ENCODE measurements at places on chromosomes 12 and 14.

DNA sequence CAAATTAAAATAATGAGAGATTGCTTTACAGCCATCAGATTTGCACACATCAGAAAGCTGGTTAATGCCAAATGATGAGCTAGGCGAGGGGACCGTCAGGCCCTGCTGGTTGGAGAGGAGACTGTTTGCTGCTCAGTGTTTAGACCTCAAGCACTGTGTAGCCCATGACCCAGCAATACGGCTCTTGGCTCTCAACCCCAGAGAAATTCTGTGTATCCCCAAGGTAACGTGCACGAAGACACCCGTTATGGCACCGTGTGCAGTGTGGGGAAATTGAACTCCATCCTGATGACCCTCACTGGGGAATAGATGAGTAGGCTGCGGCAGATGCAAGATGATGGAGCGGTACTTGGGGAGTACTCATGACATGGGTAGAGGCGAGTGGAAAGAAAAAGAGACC is 55.7 kb downstream of the EID3 start:
- no peak for DNase-seq

DNA sequence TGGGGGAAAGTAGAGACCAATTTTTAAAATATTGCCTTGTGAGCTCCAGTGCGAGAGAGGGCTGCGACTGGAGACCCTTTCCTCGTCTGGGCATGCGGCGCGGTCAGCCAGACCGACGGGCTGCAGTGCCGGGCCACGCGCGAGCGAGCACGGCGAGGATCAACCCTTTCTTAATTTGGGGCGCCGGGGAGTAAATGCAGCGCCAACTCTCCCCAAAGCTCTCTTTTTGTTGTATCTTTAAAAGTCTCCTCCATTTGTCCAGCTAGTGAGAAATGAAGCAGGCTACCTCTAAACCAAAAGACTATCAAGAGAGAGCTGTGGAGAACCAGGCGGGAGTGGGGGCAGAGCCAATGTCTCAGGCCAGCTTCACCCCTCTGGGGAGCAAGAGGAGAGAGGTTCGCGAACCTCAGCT is 1.4 kb downstream of the SIX1 start:
- no peak for DNase-seq

DNA sequence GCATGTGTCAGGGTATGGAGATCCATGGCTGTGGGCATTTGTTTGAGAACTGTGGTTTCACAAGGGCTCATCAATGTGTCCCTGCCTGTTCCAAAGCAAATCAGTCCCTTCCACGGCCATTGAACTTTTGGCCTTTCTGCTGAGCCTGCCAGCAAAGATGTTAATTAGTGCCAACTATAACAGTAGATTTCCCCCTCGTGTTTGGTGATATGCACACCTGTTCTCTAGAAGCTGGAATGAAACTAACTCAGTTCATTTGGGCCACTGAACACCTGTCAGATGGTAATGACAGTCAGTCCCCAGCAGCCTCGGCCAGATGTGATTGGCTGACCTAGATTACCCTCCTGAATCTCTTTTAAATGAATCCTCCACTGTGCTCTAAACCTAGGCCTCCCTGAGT is 43.2 kb downstream of the IRAK3 start:
- DNase-seq: no peak

DNA sequence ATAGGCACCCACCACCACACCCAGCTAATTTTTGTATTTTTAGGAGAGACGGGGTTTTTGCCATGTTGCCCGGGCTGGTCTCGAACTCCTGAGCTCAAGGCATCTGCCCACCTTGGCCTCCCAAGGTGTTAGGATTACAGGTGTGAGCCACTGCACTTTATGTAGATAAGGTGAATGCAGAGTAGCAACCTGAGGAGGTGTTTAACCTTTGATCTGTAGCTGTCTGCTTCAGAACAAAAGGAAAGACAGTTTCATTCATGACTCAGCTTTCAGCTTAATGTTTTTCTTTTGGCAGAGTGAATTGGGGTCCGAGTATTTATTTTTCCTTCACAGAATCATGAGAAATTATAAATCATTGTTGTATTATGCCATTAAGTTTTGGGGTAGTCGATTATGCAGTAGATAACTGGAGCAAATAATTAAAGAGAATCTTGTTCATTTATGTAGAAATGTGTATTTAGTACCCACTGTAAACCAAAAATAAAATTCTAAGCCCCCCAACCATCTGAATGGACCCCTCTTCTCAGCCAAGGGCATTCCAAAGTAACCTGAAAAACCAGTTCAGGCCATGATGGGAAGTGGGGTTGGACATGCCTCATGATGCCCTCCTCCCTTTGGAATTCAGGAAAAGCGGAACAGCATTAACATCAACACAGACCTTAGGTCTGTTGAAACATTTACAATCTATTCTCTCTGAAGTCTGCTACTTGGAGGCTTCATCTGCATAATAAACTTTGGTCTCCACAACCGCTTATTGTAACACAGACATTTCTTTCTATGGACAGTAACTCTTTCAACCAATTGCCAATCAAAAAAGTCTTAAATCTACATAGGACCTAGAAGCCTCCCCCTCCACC is 10.7 kb upstream of the STX2 start:
- no peak for DNase-seq

GRCh38 chr12:27572486-27573255 is 48.7 kb downstream of the PPFIBP1 start:
- peak; percentile 13 for DNase-seq

GRCh38 chr12:126747530-126748149 is 1519.3 kb upstream of the TMEM132C start:
- peak; percentile 11 for DNase-seq

GRCh38 chr14:95392841-95393240 is 73.1 kb upstream of the CLMN start:
- DNase-seq: no peak

DNA sequence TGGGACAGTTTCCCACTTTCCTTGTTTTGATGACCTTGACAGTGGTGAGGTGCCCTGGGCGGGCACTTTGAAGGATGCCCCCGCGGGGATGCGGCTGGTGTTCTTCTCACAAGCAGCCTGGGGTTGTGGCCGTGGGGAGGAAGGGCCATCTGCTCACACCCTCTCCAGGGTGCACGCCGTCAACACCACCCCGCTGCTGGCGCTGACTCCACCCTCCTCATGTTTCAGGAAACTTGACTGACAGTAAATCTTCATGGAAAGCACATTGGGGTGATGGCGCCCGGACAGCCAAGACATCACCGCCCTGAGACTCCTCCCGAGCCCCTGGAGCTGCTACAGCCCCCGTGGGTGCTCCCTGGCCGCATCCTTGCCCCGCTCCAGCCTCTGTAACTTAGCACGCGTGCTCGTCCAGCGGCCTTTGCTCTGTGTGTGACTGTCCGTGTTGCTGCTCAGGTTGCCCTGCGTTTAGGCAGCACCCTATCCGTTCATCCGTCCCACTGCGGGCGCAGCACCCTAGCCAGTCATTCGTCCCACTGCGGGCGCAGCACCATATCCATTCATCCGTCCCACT is 150.2 kb upstream of the C14orf180 start:
- no peak for DNase-seq

GRCh38 chr12:75455839-75456238 is 24.7 kb upstream of the GLIPR1 start:
- no peak for DNase-seq

- DNase-seq: peak; percentile 61
Measured at GRCh38 chr12:124321040-124321481, 26.2 kb downstream of the RFLNA start.

GRCh38 chr14:65239143-65239937 is 137.0 kb upstream of the MAX start:
- DNase-seq: peak; percentile 50

DNA sequence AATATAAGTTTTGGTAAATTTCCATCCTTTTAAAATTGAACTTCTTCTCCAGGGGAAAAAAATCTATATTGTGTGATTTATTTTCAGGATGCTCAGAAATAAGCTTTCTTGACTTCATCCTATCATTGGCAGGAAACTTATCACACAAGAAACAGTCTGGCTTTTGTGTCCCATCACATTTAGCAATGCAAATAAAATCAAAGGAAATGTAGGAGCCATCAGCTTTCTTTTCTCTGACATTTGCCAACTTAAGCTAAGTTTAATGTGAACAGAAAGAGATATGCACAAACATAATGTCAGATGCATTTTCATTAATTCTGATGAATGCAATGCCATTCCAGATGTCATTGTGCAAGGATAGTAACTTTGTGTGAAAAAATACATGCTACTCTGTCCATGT is 56.6 kb downstream of the LIN7A start:
- DNase-seq: no peak

GRCh38 chr14:55914771-55915170 is 203.4 kb upstream of the PELI2 start:
- DNase-seq: no peak

GRCh38 chr14:30243207-30243606 is 315.6 kb upstream of the PRKD1 start:
- DNase-seq: no peak

DNA sequence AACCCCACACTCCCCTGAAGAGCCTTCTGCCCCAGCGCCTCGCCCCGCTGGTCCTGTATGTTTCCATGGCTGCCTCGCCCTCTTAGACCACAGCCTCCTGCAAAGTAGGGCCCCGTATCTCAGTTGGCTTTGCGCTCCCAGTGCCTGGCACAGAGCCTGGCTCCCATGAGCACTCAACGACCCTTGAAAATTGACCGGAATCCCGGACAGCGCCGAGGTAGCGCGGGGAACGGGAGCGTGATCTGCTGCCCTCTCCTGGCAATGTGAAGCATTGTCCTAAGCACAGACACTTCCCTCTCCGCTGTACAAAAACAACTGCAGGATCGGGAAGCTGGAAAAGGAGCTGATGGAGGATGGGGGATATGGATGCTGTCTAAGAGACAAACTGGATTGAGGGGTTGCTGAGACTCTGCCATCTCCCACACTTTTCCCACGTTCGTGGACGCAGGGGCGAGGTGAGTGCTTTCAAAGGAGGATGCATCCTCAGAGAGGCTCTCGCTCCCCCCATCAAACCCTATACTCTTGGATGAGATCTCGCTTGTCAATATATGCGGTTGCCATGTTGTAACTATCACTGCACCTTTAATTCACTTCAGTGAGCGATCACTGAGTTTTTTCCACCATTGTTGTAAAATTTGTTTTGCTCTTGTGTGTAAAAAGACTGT is 10.7 kb upstream of the FKBP4 start:
- DNase-seq: peak; percentile 31

DNA sequence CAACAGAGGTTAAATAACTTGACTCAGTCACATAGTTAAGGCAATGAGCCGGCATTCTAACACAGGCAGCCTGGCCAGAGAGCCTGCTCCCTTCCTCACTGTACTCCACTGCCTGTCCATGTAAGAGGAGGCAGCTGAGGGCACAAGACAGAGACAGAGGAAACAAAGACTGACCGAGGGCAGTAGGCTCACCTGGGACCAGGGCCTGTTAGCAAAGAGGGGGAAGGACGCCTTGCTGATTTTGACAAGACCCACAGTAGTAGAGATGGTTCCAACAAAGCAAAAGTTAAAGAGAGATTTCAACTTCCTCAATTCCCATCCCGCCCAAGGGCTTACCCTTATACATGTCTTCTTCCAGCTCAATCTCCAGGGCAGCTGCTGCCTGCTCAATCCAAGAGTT is 26.5 kb downstream of the OTUB2 start:
- no peak for DNase-seq

DNA sequence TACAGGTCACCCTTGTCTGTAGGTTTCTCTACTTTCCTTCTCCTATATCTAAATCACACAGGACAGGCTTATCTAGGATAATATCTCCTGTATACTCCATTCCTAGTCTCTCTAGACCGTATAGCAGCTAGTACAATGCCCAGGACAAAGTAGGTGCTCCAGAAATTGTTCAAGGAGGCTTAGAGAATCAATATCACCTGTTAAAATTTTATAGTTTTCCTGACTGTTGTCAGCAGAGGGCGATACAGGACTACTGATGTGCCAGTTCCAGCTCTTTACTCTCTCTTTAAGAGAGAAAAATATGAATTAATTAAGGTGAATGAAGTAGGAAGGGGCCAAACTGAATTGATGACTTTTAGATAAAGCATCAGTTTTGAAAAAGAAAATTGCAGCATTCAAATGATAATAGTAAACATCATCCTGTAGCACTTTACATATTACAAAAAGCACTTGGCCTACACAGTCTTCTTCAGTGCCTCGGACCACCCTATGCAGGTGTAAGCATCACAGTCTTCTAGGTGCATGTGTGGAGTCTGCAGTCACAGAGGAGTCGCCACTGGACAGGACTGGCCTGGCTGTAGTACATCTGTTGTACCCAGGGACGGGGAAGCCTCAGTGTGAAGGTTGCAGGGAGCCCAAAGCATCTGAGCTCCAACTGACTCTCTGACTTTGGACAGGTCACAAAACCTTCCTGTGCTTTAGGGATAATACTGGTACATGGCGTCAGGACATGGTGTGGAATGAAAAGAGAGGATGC is 61.9 kb upstream of the MAX start:
- peak; percentile 60 for DNase-seq

GRCh38 chr14:57864659-57865058 is 1.2 kb downstream of the SLC35F4 start:
- no peak for DNase-seq

DNA sequence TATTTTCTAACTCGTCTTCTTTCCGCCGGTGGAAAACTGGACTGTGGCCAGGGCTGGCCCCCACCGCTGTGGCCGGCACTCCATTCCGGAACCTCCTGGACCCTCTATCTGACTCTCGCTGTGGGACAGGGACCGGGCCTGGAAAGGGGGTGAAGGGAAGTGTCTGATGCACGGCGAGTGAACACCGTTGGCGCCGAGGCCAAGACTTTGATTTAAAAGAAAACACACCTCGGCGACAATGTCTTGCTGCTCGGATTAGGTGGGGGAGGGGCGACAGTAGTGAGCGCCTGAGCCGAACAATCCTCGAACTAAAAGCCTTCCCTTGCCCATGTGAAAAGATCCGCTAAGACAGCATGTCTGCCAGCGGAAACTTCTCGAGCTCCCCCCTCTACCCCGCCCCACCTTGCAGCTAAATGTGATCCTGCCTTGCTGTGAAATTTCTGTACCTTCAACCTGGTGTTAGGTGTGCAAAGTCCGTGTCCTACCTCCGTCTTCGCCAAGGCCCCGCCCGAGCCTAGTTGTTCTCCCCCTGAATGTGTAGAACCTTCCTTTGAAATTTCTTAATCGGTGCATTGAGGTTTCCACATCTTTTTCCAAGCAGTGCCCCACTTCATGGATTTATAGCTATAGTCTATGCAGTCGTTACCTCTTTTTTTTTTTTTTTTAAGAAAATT is 862 bp upstream of the HOTAIR start:
- DNase-seq: no peak

GRCh38 chr12:96780330-96780729 is 126.7 kb upstream of the NEDD1 start:
- DNase-seq: no peak

GRCh38 chr14:87811246-87811645 is 181.7 kb downstream of the GALC start:
- DNase-seq: no peak

GRCh38 chr14:68507544-68508081 is 285.3 kb downstream of the ZFP36L1 start:
- no peak for DNase-seq

DNA sequence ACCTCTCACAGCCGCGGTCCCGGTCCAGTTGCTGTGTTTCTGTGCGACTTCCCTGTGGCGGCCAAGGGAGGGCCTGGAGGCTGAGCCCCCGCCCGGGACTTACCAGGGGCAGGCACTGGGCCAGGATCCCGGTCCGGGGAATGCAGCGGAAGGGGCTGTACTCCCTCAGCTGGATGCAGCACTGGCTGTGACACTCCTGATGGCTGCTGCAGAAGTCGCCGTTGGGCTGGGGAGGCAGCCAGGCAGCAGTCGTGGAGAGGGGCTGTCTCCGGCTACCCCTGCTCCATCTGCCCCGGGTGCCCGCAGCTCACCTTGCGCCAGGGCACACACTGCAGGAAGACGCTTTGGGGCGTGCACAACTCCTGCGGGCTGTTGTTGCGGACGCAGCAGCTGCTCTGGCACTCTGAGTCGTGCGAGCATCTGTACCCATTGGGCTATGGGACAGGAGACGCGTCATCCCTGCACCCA is 6.2 kb downstream of the LRCOL1 start:
- no peak for DNase-seq

Measured in inflammatory macrophage treated with lipopolysaccharide for 4 hours (primary cell).